ENCODE measurements at places on chromosomes 13 and 19.
A peak's percentile ranks its signal among the peaks of the same experiment; 100 is the strongest.

- DNase-seq, result peak; percentile 33
These were observed 29.0 kb downstream of the CARS2 start for GRCh38 chr13:110676595-110677587.

GRCh38 chr13:23516190-23516589 lies 54.0 kb upstream of the TNFRSF19 start:
- DNase-seq, result no peak

DNA sequence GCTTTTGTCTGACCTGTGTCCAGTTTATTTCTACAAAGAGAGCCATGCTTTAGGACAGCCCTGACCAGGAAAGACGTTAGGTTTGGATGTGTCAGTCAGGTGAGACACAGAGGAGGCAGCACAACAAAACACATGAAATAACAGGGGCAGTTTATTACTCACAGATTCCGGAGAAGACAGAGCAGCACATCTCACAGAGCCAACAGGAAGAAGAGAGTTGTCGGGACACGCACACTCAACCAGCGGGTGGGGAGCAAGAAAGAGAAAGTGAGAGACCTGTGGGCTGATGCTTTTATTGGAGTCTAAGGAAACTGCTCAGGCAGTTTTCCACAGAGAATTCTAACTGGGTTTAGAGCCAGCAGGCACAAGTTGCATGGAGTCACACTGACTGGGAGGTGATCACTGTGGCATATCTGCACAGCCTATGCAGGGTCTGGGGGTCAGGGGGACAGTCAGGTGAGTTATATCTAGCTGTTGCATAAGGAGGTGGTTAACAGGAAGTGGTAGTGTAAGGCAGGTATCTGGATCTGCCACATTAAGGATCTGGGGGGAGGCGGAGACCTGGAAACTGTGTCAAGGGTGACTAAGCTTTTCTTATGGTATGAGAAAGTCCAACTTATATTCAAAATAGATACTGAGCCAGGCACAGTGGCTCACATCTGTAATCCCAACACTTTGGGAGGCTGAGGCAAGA lies 24.1 kb upstream of the CEACAM20 start:
- no peak for DNase-seq

DNA sequence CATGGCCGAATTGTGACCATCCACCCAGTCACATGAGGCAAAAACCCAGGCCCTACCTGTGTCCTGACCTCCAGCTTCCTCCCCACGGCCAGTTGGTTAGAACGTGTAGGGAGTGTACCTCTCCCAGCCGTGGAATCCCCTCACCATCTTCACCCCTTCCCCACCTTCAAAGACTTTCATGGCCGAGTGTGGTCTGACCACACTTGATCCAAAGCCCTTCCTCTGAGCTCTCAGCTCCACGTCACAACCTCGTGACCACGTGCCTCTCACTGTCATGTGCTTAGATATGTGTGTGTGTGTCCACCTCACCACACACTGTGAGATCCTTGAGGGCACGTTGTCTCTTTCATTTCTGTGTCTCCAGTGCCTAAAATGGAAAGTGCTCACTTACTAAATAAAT lies 48.6 kb upstream of the UBE2L5 start:
- DNase-seq, result peak; percentile 55

DNA sequence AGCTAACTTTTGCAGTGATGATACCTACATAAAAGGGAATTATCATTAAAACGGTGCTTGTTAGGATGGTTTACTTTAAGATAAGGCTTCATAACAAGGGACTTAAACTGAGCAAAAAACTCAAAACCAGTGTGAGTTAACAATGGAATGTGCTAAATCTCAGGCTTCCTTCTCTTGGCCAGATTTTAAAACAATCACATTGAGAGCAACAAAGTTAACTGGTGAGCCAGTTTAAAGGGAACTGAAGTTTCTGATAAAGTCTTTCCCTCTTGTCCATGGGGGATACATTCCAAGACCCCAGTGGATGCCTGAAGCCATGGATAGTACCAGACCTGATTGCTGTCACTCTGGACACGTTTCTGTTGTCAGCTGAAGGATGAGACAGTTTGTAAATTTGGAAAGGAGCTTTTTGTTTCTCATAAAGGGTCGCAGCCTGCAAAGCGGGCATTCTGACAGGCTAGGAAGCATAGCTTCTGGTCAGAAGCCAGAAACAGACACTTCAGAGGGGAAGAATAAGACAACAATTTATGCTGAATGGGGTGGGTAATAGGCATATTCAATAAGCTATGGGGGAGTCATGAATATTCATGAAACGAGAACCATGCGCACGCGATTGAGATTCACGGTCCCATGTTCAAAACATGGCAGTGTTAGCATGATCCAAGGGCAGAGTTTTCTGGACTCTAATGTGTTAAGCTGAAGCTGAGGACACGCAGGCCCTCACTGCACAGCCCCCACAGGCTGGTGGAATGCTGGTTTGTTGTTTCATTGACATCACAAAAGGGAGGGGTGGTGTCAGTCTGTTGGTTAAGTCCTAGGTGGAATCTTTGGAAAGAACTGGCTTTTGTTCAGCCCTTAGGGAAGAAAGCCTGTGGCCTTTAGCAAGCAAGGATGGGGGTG lies 150.6 kb upstream of the RNF113B start:
- DNase-seq, result no peak

GRCh38 chr19:23801803-23802202 lies 43.1 kb upstream of the ZNF681 start:
- no peak for DNase-seq

DNA sequence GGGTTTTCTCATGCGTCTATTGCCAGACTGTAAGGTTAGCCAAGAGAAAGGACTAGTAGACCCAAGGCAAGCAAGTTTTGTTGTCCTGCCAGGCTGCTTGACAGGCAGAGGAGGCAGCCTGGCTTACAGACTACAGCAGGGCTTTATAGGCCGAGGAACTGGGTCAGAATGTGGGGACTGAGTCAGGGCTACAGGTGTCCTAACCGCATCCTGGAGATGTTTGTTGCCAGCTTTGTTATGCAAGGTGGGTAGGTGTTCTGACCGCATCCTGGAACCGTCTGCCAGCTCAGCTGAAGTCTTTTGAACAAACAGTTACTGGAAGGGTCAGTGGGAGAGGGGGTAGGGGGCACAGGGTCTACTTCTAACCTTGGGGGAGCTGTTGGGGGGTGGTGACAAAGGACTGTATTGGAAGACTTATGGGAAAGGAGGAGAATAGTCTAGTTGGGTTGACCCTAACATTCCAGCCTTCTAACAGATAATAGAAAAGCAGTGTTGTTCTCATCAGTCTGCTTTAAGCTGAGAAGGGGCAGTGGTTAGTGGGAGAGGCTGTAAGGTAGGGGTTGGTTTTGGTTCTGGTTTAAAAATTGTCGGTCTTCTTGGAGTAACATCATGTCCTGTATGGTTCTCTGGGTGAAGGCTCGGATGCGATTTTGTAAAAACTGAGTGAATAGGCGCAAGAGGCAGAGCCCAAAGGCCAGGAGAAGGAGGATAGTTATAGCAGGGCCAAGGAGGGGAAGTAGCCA lies 913.8 kb upstream of the SLITRK5 start:
- peak; percentile 52 for DNase-seq

DNA sequence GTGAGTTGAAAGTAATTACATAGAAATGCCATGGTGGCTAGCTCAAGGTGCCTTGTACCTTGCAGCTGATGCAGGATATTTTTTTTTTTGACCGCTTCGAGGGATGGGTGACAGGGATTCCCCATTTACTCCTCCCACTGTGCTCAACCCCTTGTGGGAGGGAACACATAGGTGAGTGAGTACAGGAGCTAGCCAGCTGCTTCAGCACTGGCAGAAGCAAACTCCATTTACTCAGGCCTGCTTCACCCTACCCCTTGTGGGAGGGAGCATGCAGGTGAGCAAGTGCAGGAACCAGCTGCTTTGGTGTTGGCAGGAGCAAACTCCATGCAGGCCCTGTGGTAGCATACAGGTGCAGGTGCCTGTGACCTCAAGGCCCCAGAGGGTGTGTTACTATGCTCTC lies 330.1 kb downstream of the TDRD3 start:
- no peak for DNase-seq

GRCh38 chr13:85266771-85267170 lies 532.4 kb downstream of the SLITRK6 start:
- no peak for DNase-seq

DNA sequence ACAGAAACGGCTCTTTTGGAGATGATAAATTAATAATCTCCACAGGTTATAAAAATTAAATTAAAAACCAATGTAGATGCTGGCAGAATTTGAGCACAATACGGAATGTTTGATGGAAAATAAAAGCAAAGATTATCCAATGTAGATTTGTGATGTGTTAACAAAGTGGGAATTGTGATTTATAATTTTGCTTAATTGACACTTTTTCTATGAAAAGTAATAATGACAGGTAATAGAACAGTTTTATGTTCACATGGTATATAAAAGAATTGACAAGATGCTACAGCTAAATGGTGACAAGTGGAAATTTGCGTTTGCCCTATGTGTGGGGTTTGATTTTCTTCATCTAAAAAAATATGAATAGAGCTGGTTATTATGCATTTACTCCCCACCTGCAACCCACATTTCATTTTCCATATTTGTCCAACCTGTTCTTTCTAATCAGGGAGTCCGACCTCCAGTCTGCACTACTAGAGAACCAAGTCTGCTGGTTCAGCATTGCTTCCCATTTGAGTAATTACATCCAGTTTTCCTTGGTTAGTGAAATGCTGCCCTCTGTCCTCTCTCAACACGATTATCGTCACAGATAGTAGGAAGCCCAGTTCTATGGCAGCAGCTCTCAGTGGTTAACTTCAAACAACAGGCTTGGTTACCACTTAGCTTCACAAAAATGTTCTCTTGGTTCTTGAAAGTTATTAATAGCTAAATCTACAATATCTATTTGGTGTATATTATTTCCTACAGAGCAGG lies 61.4 kb upstream of the SLITRK1 start:
- no peak for DNase-seq

- DNase-seq, result peak; percentile 55
These were observed 11.3 kb downstream of the STAP2 start for GRCh38 chr19:4327252-4327876.

DNA sequence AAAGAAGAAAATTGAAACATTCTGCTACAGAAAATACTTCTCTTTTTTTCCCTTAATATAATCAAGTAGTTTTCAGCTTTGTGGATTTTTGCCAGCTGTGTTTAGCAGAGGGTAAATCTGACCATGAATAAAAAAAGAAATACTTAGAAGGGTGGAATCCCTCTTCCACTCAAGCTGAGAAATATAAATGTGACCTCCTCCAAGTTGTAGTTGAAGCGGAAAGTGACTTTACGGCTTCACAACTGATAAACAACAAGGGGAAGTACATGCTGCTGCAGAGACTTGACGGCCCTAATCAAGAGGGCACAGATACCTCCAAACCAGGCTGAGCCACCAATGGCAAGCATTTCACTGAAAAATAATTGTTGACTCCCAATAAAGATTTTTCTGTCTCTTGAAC lies 785.0 kb downstream of the SLITRK5 start:
- DNase-seq, result no peak

DNA sequence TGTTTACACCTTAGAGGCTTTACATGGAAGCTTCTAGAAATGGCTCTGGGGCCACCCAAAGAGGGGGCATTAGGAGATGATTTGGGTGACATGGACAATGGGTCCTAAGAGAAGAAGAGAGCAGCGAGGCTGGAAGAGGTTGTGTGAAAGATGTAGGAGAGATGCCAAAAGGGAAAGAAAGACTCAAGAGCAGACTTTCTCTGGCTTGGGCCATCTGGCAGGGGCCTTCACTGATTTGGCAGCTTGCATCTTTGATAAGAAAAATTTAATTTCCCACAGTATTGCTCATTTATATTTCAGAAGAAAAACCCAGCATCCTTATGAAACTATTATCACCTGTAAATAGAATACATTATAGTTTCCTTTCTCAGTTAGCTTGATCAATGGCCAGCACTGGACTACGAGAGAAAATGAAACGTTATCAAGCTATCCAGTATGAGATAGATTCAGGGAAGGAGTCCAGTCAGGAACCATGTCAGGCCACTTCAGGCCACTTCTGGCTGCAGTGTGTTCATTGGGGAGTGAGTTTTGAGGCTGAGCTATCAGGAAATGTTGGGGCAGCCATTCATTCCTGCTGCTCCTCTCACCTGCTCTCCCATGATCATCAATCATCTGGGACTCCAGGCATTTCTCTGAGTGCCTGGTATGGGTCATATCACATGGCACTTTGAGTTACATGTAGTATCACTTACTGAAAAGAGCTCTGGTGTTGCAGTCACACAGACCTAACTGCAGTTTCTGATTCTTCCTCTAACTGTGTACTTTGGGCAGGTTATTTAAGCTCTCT lies 10.3 kb downstream of the SCEL start:
- DNase-seq, result no peak

GRCh38 chr13:112522578-112522977 lies 65.4 kb downstream of the TUBGCP3 start:
- no peak for DNase-seq

DNA sequence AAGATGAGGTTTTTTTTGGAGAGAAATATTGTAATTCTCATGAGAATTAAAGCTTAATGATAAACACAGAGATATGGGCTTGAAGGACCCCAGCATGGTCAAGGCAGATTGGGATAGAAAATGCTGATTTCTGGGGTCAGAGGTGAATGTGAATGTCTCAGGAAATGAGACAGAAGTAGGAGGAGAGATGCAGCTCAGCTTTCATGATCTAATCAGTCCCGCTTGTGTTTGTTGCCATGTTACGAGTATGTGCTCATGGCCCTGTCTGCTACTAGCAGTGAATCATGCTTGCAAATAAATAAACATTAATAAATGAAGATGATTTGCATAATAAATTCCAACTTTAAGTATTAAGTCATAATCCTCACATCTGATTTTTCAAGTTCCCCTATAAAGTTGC lies 23.0 kb upstream of the NDFIP2 start:
- peak; percentile 70 for DNase-seq

- DNase-seq, result no peak
These were observed 1765.8 kb downstream of the SLITRK1 start for GRCh38 chr13:82116422-82116989.

- DNase-seq, result no peak
These were observed 4.3 kb downstream of the OR7A5 start for GRCh38 chr19:14830702-14831101.

GRCh38 chr13:112486386-112487126 lies 101.4 kb downstream of the TUBGCP3 start:
- DNase-seq, result no peak

DNA sequence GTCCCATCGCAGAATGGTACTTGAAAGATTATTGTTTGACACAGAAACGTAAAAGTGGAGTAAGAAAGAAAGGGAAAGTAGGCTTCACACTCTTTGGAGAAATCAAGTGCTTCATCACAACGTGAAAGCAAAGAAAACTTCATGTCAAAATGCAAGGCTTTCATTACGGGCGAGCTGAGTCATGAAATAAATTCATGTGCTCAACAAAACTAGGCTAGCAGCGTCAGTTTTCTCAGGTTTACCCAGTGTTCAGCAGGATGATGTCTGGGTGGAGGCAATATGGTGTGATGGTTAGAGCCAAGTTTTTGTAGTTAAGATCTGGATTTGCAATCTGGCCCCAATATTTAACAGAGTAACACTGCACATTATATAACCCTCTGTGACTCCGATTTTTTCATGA lies 128.0 kb downstream of the TRPC4 start:
- no peak for DNase-seq

GRCh38 chr19:13583114-13583513 lies 76.8 kb upstream of the CACNA1A start:
- no peak for DNase-seq

GRCh38 chr19:20664901-20665781 lies 3.8 kb upstream of the ZNF626 start:
- no peak for DNase-seq

GRCh38 chr13:112971288-112971643 lies 2.3 kb downstream of the MCF2L start:
- DNase-seq, result no peak
